ENCODE measurements at places on chromosomes 5 and 9. TPM values are rescaled to one million over a fixed set of nuclear protein-coding genes. Genes with fewer than 3 reads are reported as not detected.

GRCh38 chr9:21690561-21690960 is 111.9 kb upstream of the MTAP start:
- DNase-seq = no peak

ANKRD20A1 gene
- total RNA-seq = 1.2 TPM

- DNase-seq = no peak
These were observed 135.0 kb upstream of the GABRP start for GRCh38 chr5:170648541-170648940.

DNA sequence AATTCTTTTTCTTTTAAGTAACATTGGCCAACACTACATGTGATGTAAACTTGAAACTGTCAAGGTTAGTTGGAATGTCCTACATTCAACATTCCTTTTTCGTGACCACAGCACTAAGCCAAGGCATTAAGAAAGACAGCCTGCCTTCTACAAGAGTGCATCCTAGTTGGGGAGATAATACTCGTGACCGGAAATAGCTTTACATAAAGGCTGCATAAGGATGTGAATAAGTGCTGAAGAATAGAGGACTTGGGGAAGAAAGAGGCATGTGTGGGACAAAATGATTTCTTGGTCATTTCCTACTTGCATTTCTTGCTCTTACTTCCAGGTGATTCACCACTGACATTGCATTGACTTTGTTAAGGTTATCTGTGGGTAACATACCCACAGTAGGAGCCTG is 282.0 kb downstream of the DMRT2 start:
- DNase-seq = no peak

KCNT1 gene
- total RNA-seq = not detected

GRCh38 chr5:130337179-130337888 is 433.1 kb downstream of the CHSY3 start:
- DNase-seq = no peak

DNA sequence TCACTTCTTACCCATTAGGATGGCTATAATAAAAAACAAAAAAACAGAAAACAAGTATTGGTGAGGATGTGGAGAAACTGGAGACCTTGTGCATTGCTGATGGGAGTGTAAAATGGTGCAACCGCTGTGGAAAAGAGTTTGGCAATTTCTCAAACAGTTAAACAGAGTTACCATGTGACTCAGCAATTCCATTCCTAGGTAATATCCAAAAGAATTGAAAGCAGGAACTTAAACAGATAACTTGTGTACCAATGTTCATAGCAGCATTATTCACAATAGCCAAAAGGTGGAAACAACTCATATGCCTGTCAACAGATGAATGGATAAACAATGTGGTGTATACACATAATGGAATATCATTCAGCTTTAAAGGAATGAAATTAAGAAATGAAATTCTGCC is 28.9 kb downstream of the DCP2 start:
- no peak for DNase-seq

GRCh38 chr5:123753180-123753936 is 241.4 kb downstream of the CSNK1G3 start:
- no peak for DNase-seq

DNA sequence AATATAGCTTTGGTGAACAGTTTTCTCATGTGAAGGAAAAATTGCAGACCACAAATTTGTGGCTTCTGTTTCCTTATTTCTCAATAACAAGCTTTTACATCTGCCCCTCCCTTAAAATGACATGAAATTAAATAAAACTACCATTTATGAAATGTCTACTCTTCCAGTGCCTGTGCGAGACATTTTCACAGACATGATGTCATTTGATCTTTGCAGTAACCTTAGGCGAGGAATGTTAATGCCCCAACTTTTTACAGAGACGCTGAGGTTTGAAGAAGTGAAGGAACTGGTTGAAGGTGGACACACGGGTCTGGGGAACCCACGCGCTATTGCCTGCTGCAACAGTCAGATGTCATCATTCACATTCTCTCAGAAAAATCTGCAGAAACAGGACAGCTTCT is 61.5 kb downstream of the OSTF1 start:
- DNase-seq = no peak

- DNase-seq = no peak
These were observed 226.5 kb downstream of the CDK5RAP2 start for GRCh38 chr9:120353506-120353905.

DNA sequence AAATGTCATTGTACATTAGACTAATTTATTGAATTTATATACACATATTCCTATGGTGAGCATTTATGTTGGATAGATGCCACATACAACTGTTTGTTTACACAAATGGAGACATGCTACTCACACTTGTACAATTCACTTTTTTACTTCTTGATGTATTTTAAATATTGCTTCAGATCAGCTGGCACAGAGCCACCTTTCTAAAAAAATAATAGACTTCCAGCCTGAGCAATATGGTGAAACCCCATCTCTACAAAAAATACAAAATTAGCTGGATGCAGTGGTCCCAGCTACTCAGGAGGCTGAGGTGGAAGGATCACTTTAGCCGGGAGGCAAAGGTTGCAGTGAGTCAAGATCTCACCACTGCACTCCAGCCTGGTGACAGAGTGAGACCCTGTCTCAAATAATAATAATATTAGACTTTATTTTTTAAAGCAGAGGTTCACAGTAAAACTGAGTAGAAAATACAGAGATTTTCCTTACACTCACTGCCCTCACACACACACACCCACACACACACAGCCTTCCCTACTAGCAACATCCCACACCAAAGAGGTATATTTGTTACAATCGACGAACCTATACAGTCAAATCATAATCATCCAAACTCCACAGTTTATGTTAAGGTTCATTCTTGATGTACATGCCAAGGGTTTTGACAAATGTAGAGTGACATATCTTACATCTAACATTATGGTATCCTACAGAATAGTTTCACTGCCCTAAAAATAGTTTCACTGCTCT is 16.5 kb upstream of the ADRB2 start:
- DNase-seq = no peak

FAM81B gene
- not detected for total RNA-seq

DNA sequence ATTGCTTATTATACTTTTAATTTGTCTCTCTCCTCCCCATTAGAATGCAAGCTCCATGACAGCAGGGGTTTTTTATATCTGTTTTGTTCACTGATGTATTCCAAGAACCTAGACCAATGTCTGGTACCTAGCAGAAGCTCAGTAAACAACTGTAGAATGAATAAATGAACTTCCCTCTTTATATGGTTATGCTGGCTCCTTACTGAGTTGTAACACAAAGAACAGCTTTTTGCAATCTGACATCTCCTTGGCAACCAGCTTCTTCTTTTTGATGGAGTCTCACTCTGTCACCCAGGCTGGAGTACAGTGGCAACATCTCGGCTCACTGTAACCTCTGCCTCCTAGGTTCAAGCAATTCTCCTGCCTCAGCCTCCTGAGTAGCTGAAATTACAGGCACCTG is 13.6 kb downstream of the TRMO start:
- DNase-seq = no peak

DNA sequence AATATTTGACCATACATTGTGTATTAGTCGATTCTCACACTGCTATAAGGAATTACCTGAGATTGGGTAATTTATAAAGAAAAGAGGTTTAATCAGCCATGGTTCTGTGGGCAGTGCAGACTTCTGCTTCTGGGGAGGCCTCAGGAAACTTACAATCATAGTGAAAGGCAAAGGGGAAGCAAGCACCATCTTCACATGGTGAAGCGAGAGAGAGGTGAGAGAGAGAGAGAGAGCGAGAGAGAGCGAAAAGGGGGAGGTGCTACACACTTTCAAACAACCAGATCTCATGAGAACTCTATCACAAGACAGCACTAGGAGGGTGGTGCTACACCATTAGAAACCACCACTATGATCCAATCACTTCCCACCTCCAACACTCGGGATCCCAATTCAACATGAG is 4.1 kb upstream of the GRAMD2B start:
- DNase-seq = no peak

GRCh38 chr5:135890296-135890695 is 5.3 kb downstream of the IL9 start:
- no peak for DNase-seq

- DNase-seq = no peak
These were observed 108.7 kb downstream of the RXRA start for GRCh38 chr9:134434894-134435506.

FAM221B gene
- total RNA-seq = not detected

DNA sequence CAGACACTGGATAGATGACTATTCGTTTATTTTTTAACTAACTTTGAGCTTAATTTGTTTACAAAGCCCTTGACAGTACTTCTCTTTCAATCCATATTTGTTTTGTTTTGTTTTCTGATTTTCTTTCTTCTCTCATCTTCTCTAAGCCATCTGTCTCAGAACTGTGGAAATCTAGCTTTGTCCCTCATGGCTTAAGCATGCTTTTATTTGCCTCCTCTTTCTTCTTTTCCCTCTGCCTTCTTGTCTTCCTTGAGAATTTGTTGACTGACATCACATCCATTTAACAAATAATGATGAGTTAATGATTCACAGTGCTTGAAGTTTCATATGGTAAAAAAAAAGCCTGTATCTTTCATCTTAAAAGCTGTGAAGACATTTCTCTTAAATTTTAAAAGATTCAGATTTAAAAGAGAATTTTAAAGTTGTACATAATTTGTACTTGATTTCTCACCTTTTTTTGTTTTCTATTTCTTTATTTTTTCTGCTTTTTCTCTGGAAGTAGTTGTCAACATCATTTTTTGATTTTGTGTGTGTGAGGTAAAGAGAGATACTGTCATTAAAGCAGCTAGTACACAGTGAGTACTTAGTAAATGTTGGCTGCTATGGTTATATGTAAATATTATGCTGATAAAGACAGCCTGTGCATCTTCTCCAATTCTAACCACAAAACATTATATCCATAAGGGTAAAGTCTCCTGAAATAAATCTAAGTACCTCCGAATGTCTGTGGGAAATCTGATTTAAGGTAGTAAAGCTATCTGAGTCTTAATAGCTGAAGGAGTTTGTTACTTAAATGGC is 13.9 kb upstream of the SGCD start:
- no peak for DNase-seq

GRCh38 chr5:139377226-139377625 is 5.9 kb downstream of the SLC23A1 start:
- no peak for DNase-seq

- no peak for DNase-seq
These were observed 17.7 kb upstream of the AUH start for GRCh38 chr9:91379426-91379825.

TMEM161B gene
- 32.7 TPM for total RNA-seq

DNA sequence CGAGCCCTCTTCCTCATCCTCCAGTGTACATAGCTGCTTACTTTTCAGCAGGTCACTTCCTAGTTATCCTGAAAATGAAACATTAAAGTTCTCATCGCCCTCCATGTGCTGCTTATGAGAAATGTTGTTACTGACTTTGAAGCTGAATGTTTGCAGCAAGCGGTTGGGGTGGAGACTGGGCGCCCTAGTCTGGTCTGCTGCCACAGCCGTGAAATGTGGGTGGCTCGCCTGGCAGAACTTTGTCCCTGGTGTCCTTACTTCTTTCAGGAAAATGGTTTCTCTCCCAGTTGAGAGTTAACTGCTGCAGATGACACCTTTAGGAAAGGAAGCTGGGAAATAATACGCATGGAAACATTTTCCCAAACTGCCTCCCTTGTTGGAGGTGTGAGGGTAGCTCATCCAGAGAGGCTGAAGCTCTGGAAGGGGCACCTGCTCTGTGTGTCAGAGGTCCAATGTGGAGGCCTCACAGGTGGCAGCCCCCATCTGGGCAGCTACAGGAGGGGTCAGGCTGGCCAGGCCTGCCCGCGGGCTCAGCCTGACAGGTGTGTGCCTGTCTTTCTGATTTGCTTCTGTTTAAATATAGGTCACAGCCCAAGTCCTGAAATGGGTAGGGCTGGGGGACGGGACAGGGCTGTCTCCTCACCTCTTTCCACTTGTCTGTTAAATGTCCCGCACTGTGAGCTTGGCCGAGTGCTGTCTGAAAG is 24.0 kb downstream of the TRAF2 start:
- DNase-seq = no peak

DNA sequence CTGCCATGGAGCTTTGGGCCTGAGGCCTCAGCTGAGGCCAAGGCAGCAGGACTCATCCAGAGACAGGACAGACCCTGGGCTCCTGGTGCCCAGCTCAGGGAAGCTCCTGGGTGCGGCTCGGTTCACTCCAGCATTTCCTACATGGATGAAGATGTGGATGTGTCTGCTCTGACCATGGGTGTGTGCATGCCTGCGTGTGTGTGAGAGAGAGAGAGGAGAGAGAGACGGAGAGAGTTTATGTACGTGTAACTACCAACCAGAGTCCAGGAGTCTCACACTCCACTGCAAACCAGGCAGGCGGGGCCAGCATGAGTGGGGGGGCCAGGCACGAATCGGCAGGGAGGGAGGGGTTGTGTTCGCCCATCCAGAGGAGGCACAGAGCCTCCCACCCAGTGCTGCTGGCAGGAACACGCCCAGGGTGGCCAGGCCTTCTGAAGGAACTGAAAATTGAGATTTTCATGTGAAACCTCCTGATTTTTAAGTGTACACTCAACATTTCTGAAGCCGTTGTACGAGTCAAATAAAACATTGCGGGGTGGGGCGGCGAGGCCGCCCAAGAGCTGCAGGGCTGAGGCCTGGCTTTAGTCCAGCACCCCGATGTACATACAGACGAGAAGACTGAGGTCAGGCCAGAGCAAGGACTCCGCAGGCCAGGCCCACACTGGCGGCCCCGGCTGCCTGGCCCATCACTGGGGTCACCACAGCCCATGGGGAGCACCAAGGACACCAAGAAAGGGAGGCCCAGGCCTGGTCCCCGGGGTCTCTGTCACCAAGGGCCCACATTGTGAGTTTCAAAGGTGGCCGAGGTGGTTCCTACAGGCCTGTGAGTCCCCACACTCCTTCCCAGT is 88.7 kb downstream of the ADAMTS2 start:
- no peak for DNase-seq

TAF11L3 gene
- not detected for total RNA-seq

DNA sequence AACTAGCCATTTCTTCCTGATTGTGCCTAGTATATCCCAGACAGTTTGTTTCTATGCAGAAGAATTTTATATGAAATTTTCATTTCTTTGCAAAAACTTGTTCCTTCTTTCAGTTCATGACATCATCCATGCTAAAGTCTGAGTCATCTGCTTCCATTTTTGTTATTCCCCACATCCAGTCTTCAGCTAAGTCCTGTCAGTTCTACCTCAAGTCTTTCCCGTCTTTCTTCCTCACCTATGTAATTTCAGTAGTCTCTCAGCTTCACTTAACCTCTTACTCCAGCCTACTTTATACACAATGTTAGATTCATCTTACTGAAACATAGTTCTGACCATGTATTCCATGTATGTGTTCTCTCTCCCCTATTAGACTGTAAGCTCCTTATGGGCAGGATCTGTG is 39.1 kb downstream of the G3BP1 start:
- DNase-seq = no peak

GRCh38 chr5:39024884-39025283 is 49.3 kb downstream of the RICTOR start:
- DNase-seq = no peak

GRCh38 chr5:66813306-66813705 is 217.1 kb downstream of the MAST4 start:
- no peak for DNase-seq

- DNase-seq = no peak
These were observed 14.7 kb downstream of the KIAA1958 start for GRCh38 chr9:112501287-112501686.

DNA sequence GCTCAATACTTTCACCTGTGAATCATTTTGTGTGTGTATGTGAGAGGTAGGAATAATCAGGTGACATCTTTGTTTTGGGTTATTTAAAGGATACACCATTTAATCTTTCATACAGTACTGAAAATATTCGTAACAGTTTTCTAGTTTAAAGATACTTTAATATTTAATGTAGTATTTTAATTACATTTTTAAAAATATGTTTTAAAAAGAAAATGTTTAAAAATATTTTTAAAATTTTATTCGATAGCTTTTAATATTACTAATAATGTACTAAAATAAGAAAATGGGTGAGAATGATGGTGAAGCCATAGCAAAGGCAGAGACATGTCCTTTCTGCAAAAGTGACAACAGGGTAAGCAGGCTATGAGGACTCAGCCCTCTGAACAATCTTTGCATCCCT is 56.3 kb upstream of the MEF2C start:
- DNase-seq = no peak
